Fibroblast of lung (primary cell): ENCODE measurements at places on chromosomes 2 and 18.

- DNase-seq = no peak
- no peaks in the 10 kb centered on the region for H3K4me1 ChIP-seq
- H3K4me3 ChIP-seq = no peak overlapping the region
- H3K36me3 ChIP-seq = no peaks in the 10 kb centered on the region
- no peak overlapping the region for H3K27ac ChIP-seq
Measured at GRCh38 chr2:49702740-49703139, 548.4 kb upstream of the FSHR start.

- H3K27ac ChIP-seq = no peak overlapping the region
- H3K27me3 ChIP-seq = no peaks in the 10 kb centered on the region
- H3K4me3 ChIP-seq = no peak overlapping the region
- H3K36me3 ChIP-seq = no peaks in the 10 kb centered on the region
- H3K4me1 ChIP-seq = peaks cover 4% of the 10 kb centered on the region
Measured at GRCh38 chr2:234363011-234363487, 133.8 kb downstream of the ARL4C start.

DNA sequence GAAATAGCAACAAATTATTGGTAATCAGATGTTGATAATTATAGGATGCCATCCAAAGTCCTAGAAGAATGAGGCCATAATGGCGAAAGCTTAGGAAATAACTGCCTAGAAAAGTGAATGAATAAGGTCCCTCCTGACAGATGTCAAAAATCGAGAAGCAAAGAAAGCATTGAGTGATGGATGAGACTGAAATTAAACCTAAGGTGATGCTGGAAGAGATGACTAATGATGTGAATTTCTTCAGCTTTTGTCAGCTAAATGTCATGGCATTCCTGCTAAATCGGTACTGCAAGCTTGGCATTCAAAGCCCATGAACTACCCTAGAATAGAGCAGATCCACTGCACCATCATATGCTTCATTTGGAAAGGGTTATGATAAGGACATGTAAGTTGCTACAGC is 74.8 kb upstream of the RGPD4 start:
- H3K36me3 ChIP-seq = no peaks in the 10 kb centered on the region
- no peaks in the 10 kb centered on the region for H3K4me1 ChIP-seq
- no peaks in the 10 kb centered on the region for H3K27me3 ChIP-seq
- no peak overlapping the region for H3K4me3 ChIP-seq

- H3K27ac ChIP-seq = no peak overlapping the region
- no peaks in the 10 kb centered on the region for H3K27me3 ChIP-seq
- no peak overlapping the region for H3K4me3 ChIP-seq
Measured at GRCh38 chr18:45662468-45662867, 47.2 kb downstream of the SLC14A2 start.

DNA sequence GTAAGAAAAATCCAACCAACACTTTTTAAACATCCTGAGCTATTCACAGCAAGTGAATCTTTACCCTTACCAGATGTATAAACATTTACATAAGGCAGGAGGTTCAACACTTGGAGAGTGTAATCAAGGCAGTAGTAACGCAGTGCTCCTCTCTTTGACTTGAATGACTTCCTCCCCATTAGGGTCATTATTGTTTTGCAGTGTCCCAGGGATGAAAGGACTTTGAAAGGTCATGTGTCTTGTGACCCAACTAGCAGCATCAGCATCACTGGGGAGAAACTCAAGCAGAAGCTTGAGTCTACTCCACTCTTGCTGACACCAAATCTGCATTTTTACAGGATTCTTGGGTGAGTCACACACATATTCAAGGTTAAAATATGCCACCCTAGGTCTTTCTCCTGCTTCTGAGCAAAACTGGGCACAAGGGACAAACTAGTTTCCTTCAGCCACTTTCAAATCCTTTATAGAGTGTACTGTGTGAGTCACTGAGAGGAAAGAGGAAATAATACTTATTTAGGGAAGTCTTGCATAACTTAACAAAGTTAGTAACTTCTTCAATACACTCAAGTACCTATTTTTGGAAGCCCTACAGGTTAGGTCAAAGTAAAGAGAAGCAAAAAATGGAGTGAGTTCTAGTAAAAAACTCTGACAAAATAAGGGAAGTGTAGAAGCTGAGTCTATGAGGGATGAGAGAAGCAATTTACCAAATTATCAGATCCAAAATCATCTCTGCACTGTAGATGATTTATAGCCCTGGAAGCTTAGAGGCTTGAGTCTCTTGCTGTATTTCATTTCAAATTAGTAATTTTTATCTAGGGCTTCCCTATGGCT is 51.0 kb upstream of the EML4 start:
- H3K27me3 ChIP-seq = no peaks in the 10 kb centered on the region
- H3K27ac ChIP-seq = peak overlapping the region; percentile 0
- peaks cover 15% of the 10 kb centered on the region for H3K4me1 ChIP-seq
- no peak overlapping the region for H3K4me3 ChIP-seq
- H3K36me3 ChIP-seq = no peaks in the 10 kb centered on the region

- no peak for DNase-seq
- no peak overlapping the region for H3K4me3 ChIP-seq
- no peaks in the 10 kb centered on the region for H3K4me1 ChIP-seq
- no peaks in the 10 kb centered on the region for H3K27me3 ChIP-seq
- no peak overlapping the region for H3K27ac ChIP-seq
Measured at GRCh38 chr18:58902961-58903360, 38.3 kb downstream of the ZNF532 start.

DNA sequence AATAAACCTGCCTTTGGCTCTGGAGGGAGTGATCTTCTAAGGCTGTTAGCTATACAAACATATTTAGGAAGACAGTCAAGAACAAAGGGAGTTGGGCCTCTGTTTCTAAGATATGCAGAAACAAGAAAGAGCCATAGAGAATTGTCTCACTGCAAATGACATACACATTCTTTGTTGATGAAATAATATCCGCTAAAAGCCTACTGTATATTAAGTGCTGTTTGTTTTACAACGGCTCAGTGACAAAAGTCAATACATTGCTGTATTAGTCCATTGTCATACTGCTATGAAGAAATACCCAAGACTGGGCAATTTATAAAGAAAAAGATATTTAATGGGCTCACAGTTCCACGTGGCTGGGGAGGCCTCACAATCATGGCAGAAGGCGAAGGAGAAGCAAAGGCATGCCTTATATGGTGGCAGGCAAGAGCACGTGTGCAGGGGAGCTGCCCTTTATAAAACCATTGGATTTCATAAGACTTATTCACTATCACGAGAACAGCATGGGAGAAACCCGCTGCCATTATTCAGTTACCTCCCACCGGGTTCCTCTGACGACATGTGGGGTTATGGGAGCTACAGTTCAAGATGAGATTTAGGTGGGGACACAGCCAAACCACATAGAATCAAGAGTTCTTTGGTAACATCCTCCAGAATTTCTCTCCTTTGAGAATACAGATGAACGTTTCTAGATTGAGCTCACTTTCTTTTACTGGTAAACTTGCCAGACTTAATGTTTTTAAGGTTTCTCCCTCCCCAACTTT is 157.8 kb downstream of the PIK3C3 start:
- H3K4me1 ChIP-seq = no peaks in the 10 kb centered on the region
- H3K4me3 ChIP-seq = no peak overlapping the region
- H3K27ac ChIP-seq = no peak overlapping the region
- DNase-seq = no peak

DNA sequence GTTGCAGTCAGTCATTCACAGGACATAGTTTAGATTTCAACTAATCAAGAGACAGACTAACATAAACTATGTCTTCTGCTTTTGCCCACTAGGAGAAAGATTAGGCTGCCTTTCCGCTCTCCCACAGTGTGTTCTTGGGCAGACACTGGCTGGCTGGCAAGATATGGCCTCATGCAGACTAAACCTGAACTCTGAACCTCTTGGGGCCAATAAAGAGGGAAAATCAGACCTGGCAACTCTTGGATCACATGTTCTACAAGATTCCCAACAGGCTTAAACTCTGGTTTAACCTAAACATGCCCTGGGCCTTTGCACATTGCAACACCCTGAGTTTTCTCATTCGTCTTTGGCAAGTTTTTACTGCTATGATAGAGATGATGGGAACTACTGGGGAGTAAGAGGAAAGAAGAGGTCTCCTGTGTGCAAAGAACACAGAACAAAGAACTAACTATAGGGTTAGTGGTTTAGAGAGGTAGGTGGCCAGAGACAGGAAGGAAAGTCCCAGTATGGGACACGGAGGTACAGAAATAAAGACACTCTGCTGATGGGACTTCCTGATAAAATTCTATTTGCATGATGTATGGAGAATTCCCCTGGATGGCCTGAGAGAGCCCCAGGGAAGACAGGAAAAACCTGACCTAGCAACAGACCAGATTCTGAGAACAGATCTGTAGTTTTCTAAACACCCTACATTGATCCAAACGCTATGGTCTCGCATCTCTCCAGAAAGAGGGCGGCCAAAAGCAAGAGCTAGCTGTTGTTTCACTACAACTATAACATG is 2.0 kb upstream of the ATRAID start:
- peaks cover 4% of the 10 kb centered on the region for H3K4me1 ChIP-seq
- H3K27ac ChIP-seq = no peak overlapping the region
- no peaks in the 10 kb centered on the region for H3K27me3 ChIP-seq

GRCh38 chr2:180787330-180787729 is 193.1 kb upstream of the UBE2E3 start:
- peak; percentile 88 for DNase-seq
- no peaks in the 10 kb centered on the region for H3K27me3 ChIP-seq
- no peak overlapping the region for H3K4me3 ChIP-seq
- H3K4me1 ChIP-seq = no peaks in the 10 kb centered on the region

- no peaks in the 10 kb centered on the region for H3K27me3 ChIP-seq
- peak; percentile 72 for DNase-seq
- no peak overlapping the region for H3K27ac ChIP-seq
Measured at GRCh38 chr2:204019572-204020501, 83.3 kb downstream of the ICOS start.

DNA sequence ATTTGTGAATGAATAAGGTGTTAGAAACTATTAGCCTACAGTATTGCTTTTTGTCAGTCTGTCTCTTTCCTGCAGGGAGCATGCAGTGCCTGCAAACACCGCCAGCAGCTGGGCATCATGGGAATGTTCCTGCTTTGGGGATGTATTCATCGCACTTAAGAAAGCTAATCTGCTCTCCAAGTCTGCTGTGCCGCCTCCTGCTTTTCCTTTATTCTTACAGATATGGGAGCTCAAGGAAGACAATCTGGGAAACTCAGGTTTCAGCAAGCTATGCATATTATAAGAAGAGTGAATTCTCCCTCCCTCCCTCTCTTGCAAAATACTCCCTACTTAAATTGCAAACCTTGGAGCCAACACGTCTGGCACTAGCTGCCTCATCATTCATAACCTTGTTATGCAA is 479.2 kb upstream of the ACVR2A start:
- DNase-seq = no peak
- H3K4me1 ChIP-seq = no peaks in the 10 kb centered on the region

- no peak for DNase-seq
- no peaks in the 10 kb centered on the region for H3K36me3 ChIP-seq
- H3K27me3 ChIP-seq = no peaks in the 10 kb centered on the region
- no peaks in the 10 kb centered on the region for H3K4me1 ChIP-seq
Measured at GRCh38 chr18:25590456-25590855, 238.5 kb upstream of the ZNF521 start.

DNA sequence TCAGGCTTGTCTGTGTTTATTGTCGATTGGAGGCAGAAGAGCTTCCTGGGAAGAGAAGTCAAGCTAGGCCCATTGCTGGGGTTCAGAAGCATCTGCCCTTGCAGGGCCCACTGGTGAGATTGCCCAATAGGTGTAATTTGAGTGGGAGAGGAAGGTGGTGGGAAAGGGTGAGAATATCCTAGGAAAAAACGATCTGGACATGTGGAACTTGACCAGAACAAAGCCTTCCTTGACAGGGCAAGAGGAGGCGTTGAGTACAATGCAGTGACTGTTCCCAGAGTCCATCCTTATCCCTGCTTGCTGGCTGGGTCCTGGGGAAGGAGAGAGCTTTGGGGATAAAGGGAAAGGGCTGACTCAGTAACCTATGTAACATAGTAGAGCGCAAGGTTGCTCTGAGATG is 27.1 kb downstream of the NABP1 start:
- no peaks in the 10 kb centered on the region for H3K27me3 ChIP-seq
- no peak for DNase-seq
- no peak overlapping the region for H3K27ac ChIP-seq
- H3K4me3 ChIP-seq = no peak overlapping the region

DNA sequence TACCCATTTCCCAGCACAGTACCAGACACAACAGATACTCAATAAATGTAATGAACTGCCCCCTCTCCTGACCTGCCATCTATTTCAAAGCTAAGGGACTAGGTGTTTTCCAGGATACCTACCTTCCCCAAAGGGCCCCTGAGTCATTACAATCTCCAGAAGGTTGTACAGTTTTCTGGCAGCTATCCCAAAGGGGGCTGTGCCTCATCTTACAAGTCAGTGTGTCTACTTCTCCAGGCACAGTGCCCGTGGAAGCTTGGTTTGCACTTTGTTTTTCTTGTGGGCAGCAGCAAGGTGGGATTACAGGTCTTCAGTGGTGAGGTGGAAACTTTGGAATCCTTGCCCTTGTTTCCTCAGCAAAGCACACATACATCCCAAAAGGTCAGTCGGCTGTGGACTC is 62.8 kb upstream of the CYP26B1 start:
- H3K4me3 ChIP-seq = no peak overlapping the region
- no peak for DNase-seq
- H3K27me3 ChIP-seq = no peaks in the 10 kb centered on the region
- H3K4me1 ChIP-seq = peaks cover 5% of the 10 kb centered on the region

DNA sequence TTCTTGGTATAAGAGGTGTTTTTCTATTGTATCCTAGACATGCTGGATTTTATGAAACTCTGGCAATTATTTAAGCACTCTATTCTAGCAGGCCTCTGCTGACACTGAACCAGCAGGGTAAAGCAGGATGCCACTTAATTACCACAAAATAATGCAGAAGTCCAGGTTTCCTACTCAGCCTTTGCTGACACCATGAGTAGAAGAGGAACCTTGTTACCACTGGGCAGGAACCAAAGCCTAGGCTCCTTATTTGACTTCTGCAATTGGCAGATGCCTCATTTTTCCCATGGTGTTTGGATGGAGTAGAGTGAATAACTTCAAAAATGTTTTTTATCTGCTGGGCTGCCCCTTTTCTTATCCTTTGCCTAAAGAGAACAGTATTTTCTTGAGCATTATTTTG is 60.8 kb downstream of the THNSL2 start:
- H3K4me1 ChIP-seq = no peaks in the 10 kb centered on the region
- no peaks in the 10 kb centered on the region for H3K27me3 ChIP-seq
- H3K27ac ChIP-seq = no peak overlapping the region
- no peaks in the 10 kb centered on the region for H3K36me3 ChIP-seq
- H3K4me3 ChIP-seq = no peak overlapping the region

DNA sequence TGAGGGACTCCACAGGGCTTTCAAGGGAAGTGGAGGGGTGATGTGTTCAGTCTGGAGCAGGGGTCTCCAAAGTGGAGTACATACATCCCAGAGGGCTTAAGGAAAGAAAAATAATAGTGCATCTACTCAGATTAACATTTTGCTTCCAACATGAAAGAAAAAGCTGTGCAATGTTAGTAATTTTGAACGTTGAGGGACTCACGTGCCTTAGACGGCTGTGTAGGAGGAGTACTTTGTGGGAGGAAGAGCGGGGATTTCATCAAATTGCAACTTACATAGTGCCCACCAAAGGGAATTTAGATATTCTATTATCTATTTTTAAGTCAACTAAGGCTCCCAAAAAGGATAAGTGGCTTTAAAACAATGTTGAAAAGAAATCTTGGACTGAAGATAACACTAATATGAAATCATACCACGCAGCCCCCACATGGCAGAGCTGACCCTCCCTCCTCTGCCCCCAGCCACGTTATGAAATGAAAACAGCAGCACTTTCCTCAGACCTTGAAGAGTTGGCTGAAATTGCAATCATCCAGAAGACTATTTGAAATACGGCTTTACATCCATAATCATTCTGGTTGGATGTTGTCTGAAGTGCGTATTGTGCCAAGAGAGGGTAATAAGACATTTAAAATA is 42.9 kb downstream of the MEX3C start:
- no peaks in the 10 kb centered on the region for H3K27me3 ChIP-seq
- H3K27ac ChIP-seq = no peak overlapping the region
- no peaks in the 10 kb centered on the region for H3K36me3 ChIP-seq
- DNase-seq = no peak
- H3K4me1 ChIP-seq = no peaks in the 10 kb centered on the region
- H3K4me3 ChIP-seq = no peak overlapping the region
